ENCODE measurements at places on chromosomes 3 and 15.

GRCh38 chr15:101566748-101567488, 77.4 kb upstream of the PCSK6 start:
- DNase-seq: no peak

GRCh38 chr3:67737906-67738865, 83.8 kb upstream of the SUCLG2 start:
- DNase-seq: no peak

DNA sequence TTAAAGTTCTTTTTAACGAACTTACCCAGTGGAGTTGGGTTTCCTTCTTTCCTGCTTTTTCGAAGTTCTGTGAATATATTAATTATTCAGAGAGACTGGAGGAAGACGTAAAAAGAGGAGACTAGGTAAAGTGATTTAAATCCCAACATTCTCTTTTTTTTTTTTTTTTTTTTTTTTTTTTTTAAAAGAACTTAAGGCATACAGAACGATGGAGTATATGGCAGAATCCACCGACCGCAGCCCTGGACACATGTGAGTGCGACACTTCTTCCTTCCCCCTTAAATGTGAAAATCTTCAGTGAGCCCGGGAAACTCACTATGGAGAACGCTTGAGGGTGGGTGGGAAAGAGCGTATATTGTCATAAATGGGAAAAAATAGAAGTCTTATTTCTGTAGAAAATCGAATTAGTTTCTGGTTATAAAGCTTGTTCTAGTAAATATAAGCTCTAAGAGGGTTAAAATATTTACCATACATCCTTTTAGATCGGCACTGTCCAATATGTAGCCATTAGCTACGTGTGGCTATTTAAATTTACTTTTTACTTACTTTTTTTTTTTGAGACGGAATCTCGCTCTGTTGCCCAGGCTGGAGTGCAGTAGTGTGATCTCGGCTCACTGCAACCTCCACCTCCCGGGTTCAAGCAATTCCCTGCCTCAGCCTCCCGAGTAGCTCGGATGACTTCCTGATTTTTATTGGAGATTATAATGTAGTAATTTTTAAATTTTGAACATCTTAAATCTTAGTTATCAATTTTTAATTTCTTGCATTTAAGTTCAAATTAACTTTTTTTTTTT, 892 bp downstream of the NMD3 start:
- no peak for DNase-seq

DNA sequence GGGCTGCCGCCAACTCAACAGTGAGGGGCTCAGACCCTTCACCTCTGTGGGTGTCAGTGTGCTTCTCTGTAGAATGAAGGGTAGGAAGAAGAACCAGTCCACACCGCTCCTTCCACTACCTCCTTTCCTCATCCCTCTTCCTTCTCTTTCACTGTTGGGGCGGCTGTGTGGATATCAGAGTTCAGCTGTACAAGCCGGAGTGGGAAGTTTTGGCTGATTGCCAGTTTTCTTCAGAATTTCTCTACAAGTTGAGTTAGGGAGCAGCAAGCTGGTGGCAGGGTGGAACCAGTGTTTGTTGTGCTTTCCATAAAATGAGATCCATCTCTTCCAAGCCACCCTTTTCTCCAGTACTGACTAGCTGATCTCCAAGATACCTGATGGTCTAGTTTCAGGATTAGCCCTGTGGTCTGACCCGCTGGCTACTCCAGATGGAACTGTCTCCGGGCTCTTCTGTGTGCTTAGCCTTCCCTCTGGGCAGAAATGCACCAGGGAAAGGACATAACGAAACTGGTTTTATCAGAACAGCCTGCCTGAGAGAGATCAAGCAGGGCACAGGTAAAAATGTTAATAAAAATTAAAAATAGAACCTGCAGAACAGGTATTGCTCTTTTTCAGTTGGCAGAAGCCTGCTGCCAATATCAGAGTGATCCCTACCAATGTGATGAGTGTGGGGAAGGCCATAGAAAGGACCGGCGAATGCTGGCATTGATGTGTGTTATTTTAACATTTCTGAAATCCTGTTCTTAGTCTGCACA, 169.9 kb upstream of the TSC22D2 start:
- no peak for DNase-seq

DNA sequence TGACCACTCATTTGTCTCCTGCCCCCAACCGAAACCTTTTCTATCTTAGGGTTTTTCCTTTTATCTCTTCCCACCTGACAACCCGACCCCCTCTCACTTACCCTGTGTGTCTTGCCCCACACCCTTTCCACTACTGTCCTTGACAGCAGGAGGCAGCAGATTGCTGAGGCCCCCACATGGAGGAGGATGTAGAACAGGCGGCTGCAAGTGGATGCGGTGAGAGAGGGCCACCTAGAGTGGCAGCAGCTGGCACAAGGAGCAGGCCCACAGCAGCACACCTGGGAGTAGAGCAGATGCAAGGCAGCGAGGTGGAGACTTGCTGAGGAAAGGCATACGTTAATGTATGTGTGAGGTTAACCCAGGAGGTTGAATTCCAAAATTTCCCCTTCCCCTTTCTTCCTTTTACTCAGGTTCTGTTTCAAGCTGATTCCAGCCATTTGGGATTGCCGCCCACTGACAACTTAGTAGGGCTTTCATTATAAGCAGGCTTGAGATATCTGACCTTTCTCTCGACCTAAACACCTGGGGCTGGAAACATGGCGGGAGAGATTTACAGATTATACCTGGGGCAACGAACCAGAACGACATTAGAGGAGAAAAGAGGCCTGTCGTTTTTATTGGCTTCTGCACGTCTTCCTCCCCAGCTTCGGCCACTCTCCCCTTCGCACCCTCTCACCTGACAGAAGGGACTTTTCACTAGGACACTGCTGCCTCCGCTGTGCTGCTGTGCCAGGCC, 643 bp downstream of the SERINC4 start:
- no peak for DNase-seq

DNA sequence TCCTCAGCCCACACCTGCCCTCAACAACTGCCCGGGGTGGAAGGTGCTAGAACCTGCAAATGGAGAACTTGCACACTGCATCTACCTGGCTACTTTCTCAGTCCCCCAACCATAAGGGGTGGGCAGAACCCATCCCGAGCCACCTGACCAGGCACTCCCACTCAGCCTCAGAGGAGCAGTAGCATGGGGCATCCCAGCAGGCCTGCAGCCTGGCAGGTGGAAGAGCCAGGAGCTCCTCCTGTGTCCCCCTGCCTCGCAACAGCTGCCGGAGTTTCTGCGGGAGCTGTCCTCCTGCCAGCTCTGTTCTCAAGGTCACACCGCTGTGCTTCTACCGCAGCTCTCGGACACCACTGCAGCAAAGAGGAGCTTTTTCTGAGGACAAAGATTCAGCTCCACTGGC, 27.5 kb downstream of the RAB6B start:
- DNase-seq: no peak

DNA sequence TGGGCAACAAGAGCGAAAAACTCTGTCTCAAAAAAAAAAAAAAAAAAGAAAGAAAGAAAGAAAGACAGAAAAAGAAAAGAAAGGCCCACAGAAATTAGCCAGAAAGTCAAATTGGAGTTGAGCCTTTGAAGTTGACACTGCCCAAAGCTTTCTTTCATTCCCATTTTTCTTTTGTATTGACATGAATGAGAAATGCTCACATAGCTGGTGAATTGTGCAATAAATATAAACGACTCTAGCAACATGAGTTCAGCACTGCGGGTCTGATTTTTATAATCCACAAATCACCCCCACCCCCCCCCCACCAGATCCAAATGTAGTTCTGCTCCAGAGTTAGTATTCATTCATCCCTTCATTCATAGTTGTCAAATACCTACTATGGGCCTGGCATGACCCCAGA, 37.4 kb downstream of the SLC6A1 start:
- DNase-seq: no peak

- peak; percentile 61 for DNase-seq
Measured at GRCh38 chr3:159732172-159733111, 256.2 kb upstream of the IL12A start.

DNA sequence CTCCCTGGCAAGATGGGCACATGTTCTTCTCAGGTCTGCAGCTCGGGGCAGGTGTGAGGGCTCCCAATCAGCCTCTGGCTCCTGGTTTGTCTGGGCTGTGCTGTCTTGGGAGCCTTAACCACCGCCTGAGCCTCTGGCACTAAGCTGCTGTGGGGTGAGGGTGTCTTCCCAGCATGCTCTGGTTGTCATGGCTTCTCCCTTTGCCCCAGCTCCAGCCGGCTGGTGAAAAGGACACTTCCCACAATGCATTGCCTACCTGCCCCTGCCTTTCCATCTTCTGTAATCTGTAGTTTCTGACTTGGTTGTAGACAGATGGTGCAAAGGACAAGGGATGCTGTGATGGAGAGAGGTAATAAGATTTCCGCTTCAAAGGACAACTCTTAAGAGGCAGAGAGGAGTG, 295.3 kb downstream of the TLE3 start:
- DNase-seq: no peak

Measured in non-pigmented ciliary epithelial cell (primary cell).